ENCODE measurements at places on chromosomes 1 and 21.

GRCh38 chr1:246856371-246856770, 75.4 kb downstream of the AHCTF1 start:
- DNase-seq: no peak

DNA sequence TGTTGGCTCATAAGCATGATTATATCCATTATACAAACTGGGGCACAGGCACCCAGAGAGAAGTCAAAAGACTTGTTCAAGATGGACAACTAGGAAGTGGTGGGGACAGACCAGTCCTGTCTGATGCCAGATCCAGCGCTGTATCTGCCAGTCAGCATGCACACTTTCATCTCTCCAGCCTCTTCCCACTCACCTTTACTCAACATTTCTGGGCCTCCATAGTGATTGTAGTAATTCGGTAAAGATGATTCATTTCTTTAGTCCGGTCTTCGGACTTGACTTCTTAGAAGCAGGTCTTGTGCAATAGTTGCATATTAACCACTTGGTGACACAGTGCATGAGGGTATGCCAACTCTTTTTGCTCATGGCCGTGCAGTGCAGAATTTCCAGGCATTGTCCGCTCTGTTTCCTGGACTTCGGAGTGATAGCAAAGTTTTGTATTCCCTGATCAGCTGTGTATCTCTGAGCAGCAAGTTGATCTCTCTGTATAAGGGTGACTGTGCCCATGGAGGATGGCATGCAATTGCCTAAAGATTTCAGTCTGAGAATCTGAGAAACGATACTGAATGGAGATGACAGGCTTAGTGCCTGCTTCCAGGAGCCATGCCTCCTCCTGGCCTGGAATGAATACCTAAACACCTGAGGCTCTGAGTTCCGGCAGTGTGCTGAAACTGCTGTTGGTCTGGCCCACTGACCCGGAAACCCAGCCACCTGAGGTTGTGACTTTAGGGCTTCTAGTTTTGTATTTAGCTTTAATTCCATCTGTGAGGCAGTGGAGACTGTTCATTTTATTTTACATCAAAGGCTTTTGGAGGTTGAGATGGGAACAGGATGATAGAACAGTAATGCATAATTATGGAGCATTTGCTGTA, 39.0 kb downstream of the GALNT2 start:
- no peak for DNase-seq

GRCh38 chr1:54476530-54477109, 70.4 kb upstream of the SSBP3 start:
- no peak for DNase-seq

- no peak for DNase-seq
Observed at GRCh38 chr1:213934649-213935048, 53.1 kb upstream of the PROX1 start.

- DNase-seq: no peak
Observed at GRCh38 chr1:31586376-31587327, 10.3 kb downstream of the TINAGL1 start.

- no peak for DNase-seq
Observed at GRCh38 chr1:150609732-150610131, 19.7 kb downstream of the ENSA start.

- DNase-seq: no peak
Observed at GRCh38 chr1:23163395-23163794, 5.3 kb downstream of the LUZP1 start.

DNA sequence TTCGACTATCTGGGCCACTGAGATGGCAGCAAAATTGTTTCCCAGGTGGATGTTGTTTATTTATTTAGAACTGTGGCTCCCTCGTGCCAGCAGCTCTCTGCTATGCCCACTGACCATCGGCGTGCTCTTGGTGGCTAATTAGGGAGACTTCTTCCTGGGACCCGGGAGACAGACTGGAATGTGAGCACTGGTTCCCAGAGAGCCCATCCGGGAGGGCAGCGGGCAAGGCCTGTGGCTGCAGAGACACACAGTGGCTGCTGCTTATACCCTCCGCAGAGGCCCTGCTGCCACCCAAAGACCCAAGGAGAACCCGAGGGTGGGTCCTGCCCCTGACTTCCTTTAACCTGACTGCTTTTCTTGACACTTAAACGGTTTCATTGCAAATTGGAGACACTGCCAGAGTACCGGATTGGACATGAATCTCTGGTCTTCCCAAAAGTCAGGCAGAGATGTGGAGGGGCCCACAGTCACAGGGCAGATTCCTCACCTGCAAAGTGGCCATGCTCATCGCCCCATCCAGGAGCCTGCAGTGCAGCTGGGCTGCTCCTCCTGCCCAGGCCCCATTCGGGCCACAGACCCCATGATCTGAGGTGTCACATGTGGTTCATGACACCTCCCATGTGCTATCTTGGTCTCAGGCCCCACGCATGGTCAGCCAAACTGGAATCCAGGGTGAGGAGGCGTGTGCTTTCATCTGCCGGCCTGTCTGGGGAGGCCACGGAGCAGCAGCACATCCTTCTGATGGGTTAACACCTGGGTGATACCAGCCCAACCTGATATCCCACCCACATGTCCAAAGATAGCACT, 5.7 kb upstream of the MATN1 start:
- DNase-seq: no peak

- no peak for DNase-seq
Observed at GRCh38 chr1:9075022-9075421, 5.6 kb upstream of the SLC2A5 start.

DNA sequence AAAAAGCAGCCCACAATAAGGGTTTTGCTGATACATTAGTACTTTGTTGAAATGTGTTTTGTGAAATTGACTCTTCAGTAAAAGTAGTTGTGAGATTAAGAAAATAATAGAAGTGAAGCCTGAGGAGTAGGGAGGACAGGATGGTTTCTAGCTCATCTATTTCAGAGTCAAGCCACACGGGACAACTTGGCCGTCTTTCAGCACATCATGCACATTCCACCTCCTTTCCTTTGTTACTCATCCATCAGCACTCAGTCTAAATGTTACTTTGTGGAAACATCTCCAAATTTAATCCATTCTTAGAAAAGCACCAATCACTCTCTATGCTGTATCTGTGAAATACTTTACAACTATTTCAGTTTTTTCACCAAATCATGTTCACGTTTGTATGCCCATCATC, 223.3 kb downstream of the FGGY start:
- no peak for DNase-seq

- DNase-seq: no peak
Observed at GRCh38 chr1:178055779-178056471, 38.0 kb upstream of the RASAL2 start.

- no peak for DNase-seq
Observed at GRCh38 chr1:83715550-83715949, 283.4 kb downstream of the TTLL7 start.

GRCh38 chr21:37176716-37177115, 90.4 kb downstream of the VPS26C start:
- DNase-seq: no peak

GRCh38 chr1:247228133-247228532, 27.7 kb upstream of the VN1R5 start:
- no peak for DNase-seq

GRCh38 chr1:229406798-229407197, 27.1 kb downstream of the ACTA1 start:
- no peak for DNase-seq

DNA sequence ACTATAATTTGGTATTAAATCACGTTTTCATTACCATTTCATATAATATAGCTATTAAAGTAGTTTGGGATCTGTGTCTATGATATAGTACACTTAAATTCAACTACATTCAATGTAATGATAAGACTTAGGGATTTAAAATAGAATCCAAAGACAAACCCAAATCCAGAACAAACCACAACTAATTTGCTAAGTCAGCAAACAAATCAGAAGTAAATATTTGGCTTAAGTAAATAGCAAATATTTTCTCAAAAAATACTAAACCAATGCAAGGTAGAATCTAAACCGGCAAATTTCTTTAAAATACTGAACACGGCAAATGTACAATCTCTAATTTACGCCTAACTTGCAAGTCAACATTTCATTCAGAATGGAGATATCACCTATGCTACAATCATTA, 16.8 kb downstream of the YY1AP1 start:
- DNase-seq: no peak

GRCh38 chr21:36513430-36513829, 33.5 kb upstream of the CLDN14 start:
- no peak for DNase-seq

- no peak for DNase-seq
Observed at GRCh38 chr1:36847761-36848160, 186.6 kb downstream of the GRIK3 start.

DNA sequence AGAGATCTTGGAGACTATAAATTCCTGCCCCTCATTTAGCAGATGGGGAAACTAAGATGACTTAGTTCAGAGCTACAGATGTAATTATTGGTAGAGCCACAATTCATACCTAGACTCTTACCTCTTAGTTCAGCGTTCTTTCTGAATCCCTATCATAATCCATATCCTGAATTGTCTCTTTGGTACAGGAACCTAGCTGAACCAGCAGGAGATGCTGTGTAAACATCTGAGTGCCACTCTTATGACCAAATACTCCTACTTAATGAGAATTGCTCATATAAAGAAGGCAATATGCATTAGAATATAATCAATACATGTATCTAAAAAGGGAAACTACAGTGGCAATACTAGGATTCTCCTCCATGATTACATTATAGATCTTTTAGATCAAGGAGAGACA, 459.0 kb downstream of the SIPA1L2 start:
- no peak for DNase-seq

GRCh38 chr1:101370488-101370887, 133.7 kb downstream of the S1PR1 start:
- no peak for DNase-seq

DNA sequence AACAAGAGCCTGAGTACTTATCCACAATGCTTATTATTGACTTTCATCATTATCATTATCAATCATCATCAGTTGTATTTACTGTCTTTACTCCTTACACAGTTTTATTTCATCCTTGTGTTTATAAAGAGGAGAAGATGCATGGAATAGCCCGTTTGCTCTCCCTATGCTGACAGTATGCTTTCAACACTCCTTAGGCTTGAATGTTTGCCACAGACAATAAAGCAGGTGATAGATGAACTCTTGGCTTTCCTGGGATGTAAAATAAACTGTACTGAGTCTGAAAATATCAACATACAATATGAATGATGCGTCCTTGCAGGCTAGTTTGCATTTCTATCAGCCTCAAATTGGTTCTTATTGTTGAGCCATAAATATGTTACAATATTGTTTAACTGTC, 891.8 kb upstream of the NCAM2 start:
- no peak for DNase-seq

DNA sequence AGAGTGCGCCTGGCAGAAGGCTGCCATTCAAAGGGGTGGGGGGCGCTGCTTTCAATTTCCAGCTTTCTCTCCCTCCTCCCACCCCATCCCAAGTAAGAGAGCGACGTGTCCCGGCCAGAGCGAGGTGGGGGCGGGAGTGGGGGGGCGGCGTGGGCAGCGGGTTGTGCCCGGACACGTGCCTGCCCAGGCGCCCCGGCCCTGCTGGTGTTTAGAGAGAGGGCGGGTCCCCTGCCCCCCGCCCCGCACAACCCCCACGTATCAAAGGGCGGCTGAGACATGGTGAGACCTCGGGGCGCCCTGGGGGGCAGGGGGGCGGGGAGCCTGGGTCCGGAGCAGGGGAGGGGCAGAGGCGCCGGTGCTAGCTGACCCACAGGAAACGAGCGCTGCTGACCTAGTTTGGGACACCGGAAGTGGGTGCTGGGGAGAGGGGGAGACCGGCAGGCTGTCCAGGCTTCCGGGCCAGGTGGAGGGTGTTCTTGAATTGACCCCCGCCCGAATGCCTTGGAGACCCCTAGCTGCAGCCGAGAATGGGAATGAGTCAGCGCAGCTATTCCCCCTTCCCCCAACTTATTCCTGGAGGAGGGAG, 1.3 kb downstream of the ZBTB7B start:
- no peak for DNase-seq

- DNase-seq: no peak
Observed at GRCh38 chr21:37534431-37534830, 167.9 kb downstream of the DYRK1A start.

DNA sequence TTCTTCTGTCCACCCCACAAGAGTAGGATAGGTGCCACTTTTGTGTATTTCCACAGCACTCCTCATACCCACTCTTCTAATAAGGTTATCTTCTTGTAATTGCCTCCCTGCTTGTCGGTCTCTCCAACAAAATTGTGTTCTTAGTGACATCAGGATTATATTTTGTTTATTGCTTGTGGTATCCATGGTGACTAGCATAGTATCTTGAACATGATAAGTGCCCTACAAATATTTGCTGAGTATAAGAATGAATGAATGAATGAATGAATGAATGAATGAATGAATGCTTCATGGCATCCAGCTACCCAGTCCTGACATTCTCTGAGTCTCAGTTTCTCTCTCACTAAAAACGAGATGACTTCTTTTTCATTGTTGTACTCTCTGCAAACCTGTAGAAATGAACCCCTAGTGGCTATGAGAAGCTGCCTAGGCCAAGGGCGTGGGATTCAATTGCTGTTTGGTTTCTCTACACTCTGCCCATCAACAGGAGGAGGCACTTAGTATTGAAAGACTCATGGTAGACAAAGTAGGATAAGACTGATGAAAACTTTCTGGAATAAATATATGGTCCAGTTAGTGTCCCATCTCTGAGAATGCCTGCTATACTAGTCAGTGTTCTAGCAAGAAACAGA, 121.0 kb downstream of the TMEM53 start:
- DNase-seq: no peak

DNA sequence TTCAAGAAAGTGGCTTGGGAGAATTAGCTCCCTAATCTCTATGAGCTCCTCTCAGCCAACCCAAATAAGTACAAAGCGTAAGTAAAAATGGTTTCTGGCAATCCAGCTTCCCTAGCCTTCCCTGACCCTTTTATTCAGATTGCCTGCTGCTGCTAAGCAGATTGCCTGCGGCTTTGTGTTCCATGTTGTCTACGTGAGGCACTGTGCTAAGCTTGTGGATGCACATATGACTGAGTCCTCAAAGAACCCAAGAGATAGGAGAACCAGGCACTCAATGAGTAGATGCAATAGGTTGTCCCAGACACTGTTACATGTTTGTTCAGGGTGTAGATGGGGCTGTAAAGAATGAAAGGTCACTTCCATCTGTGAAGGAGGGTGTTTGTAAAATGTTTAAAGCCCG, 6.3 kb upstream of the OSBPL9 start:
- DNase-seq: no peak

GRCh38 chr1:84479998-84480397, 932 bp downstream of the RPF1 start:
- no peak for DNase-seq

Measured in stimulated activated CD8-positive, alpha-beta memory T cell treated with anti-CD3 and anti-CD28 coated beads, Interleukin-4, amount 100 ng/mL, for 4 hours (primary cell).